ENCODE measurements at places on chromosomes 11 and 22.

DNA sequence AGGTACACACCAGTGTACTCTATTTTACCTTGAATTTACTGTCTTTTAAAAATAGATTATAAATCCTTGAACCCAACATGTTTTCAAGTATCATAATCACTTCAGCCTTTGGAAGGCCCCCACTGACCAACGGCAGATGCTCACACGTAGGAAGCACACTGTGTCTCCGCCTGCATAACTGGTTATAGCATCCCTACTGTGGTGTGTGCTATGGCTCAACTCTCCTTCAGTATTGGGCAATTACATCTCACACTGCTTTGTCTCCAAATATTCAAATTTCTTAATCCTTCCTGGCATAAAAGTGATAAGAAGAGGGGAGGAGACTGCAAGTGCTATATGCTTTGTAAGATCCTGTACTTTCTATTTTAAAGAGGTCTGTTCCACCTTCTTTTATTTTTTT is 165.7 kb downstream of the CADM1 start:
- DNase-seq = no peak

- DNase-seq = no peak
Measured at GRCh38 chr11:6746626-6747025, 25.1 kb downstream of the OR2AG2 start.

DNA sequence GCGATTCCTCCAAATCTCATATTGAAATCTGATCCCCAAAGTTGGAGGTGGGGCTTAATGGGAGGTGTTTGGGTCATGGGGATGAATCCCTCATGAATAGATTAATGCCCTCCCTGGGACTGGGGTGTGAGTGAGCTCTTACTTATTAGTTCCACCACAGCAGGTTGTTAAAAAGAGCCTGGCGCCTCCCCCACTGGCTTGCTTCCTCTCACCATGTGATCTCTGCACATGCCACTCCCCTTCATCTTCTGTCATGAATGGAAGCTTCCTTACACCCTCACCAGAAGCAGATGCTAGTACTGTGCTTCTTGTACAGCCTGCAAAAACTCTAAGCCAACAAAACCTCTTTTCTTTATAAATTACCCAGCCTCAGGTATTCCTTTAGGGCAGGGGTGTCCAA is 8.8 kb downstream of the RRAS2 start:
- no peak for DNase-seq

DNA sequence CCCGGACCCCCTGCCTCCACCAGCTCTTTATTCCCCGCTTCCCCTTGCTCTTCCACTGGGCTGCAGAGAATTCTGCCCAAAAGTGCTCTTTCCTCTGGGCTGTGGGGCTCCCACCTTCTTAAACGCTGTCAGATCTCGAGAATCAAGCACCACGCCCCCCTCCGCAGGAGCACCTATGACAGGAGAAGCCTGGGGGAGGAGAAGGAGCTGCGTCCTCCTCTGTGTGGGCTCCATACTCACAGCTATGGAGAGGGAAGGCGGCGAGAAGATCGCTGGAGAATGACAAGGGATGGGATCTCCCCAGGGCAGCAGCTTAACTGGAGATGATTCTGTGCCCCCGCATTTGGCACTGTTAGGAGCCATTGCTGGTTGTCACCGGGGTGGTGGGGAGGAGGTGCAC is 19.7 kb downstream of the SHISAL1 start:
- no peak for DNase-seq

- DNase-seq = peak; percentile 76
Measured at GRCh38 chr22:43275545-43276317, 67.4 kb downstream of the SCUBE1 start.

DNA sequence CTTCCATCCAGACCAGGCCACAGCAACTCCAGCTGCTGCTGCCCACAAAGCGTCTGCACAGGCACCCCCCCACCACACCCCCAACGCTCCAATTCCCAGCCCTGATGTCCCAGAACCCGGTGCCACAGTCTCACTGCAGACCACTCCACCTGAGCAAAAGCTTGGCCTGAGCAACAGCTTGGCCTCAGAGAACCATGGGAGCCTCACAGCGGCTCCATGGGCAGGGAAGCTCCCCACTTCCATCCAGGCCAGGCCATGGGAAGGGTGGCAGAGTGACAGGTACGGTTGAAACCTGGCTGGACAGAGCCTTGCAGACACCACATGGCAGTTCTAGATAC is 13.2 kb downstream of the PLXNB2 start:
- no peak for DNase-seq

DNA sequence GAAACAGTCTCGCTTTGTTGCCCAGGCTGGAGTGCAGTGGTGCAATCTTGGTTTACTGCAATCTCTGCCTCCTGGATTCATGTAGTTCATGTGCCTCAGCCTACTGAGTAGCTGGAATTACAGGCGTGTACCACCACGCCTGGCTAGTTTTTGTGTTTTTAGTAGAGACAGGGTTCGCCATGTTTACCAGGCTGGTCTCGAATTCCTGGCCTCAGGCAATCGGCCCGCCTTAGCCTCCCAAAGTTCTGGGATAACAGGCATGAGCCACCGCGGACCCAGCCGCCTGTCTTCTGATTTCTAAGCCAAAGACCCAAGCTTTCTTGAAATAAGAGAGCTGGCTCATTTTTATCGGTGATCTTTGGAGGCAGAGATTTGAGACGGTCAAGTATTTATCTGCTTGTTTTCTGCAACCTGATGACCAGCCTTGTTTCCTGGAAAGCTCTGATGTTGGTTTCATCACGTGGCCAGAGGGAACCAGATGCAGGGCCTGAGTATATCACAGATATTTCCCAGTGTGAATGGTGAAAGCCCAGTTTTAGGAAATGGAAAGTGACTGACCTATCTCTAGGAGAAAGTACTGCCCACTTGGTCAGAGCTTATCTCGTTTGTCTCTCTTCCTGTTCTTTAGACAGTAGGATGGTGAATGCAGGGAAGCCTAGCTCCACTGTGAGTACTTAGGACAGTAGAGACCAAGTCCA is 5.7 kb upstream of the SIDT2 start:
- DNase-seq = no peak

DNA sequence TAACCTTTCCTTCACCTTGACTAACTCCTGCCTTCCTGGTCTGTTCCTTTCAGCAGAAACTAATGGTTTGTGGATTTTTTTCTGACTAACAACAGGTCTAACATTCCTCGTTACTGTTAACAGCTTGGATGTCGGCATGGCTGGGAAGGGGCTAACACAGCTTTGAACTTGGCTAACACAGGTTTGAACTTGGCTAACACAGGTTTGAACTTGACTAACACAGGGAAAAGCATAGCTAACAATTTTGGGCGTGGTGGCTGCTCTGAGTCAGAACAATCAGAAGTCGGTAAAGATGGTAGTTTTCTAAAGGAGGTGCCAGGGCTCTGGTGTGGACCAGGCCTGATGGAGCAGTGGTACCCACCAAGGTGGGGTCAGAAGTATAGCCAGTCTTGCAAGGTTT is 16.1 kb downstream of the MIAT start:
- peak; percentile 25 for DNase-seq

GRCh38 chr11:47137476-47137875 is 39.2 kb downstream of the ARFGAP2 start:
- no peak for DNase-seq

- no peak for DNase-seq
Measured at GRCh38 chr11:74773476-74773875, 24.8 kb downstream of the RNF169 start.

DNA sequence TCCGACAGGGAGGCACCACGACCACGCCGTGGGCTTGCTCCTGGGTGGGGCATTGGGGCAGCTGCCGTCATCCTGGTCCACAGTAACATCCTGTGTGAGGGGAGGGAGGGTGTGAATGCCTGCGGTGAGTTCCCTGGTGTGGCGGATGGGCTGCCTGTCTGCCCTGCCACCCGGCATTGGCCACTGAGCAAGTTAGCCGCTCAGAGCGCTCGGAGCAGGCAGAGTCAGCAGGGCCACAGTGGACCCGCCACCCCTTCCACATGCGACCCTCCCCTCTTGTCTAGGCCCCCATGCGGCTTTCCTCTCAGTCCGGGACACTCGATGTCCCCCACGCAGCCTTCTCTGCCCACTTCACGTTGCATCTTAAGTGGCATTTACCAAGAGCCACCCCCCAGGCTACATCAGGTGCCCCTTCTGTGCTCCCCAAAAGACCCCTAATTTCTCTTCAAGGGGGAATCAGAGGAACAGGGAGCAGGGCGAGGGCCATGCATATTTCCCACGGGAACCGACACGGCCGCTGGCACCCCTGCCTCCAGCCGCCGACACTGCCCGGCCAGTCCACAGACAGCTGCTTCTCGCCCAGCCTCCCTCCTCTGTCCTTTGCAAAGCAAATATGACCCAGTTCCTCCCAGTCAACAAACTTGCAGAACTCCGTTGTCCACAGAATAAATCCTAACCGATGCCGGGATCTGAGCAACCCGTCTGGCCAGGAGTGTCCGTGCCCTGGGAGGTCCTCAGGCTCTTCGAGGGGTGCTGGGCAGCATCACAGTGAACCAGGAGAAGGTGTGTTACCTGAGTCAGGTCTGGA is 1482.1 kb downstream of the TBC1D22A start:
- DNase-seq = no peak

DNA sequence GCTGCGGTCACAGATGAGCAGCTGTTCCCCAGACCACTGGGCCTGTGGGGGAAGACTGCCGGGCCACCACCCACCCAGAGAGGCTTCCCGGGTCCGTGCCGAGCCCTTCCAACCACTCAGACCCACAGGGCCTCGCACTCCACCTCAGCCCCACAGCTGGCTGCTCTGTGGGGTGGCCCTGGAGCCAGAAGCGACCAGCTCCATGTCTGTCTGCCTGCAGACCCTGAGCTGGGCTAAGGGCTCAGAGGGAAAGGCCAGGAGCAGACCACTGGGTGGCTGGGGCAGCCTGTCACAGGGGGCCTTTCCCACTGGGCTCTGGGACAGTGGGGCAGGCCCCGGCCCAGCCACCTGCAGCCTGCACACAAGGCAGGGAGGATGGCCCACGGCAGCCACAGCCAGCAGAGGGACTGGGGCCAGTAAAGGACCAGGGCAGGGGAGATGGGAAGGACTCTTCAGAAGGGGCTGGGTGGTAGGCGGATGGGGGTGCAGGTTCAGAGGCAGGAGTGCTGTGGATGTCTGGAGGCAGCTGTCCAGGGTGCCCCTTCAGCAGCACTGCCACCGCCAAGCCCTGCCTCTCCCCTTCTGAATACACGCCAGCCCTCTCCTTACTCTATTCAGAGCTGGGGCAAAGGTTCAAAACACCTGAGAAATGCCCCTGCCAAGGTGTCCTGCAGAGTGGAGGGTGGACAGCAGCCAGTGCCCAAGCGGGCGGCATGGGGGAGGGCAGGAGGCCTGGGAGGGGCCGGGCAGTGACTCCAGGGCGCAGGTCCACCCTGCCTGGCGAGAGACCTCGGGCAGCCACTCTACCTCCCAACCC is 32.2 kb downstream of the GNB1L start:
- no peak for DNase-seq

DNA sequence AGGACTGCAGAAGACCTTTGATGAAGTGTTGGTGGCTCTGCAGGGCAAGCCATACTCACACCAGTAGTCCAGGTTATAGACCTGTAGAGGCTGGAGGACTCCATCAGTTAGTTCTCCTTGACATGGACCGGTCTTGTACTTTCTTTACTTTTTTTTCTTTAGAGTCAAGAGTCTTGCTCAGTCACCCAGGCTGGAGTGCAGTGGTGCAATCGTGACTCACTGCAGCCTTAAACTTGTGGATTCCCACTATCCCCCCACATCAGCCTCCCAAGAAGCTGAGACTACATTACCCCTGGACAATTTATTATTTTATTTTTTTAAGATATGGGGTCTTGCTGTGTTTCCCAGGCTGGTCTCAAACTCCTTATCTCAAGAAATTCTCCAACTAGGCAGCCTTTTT is 49.6 kb upstream of the E2F8 start:
- no peak for DNase-seq

DNA sequence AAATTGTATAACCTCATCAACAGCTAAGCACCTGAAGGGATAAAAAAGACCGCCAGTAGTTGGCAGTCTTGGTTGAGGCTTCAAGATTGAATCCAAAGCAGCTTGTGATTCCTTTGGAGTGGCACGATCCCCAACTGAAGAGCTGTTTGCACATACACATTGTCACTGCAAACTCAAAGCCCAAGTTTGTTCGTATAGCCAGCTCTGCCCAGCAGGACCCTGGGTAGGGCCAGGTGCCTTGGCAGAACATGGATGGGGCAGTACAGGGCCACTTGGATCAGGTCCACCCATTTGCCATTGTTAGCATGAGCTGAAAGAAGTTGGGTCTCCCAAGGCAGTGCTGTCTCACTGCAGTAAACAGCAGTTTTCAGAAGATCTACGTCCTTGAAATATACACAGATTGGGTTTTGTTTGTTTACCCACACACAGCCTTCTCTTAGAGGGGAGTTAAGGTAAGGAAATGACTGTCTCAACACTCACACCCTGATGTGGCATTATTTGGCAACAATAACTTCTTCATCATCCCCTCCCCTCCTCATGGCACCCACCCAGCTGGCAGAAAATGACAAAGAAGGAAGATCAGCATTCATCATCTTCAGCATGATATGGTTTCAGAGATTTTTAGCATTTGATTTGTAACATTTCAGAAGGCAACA is 132.9 kb downstream of the COMMD9 start:
- DNase-seq = no peak

GRCh38 chr11:60672255-60672654 is 27.2 kb upstream of the MS4A8 start:
- no peak for DNase-seq

DNA sequence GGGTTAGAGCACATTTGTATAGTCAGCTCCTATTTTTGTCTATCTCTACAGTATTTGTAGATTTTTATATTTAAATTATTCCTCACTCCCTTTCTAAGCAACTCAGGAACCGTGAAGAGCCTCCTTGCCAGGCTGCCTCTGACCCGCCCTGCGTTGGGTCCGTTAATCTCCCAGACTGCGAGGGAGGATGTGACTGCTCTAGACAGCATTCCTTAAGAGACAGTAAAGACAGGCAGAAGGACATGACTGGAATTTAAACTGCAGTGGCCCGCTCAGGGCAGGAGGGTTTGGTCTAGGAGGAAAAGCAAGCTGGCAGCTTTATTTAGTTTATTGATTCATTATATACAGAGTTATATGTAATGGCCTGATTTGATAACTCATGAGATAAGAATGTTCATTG is 413.7 kb downstream of the TMEM135 start:
- DNase-seq = no peak

DNA sequence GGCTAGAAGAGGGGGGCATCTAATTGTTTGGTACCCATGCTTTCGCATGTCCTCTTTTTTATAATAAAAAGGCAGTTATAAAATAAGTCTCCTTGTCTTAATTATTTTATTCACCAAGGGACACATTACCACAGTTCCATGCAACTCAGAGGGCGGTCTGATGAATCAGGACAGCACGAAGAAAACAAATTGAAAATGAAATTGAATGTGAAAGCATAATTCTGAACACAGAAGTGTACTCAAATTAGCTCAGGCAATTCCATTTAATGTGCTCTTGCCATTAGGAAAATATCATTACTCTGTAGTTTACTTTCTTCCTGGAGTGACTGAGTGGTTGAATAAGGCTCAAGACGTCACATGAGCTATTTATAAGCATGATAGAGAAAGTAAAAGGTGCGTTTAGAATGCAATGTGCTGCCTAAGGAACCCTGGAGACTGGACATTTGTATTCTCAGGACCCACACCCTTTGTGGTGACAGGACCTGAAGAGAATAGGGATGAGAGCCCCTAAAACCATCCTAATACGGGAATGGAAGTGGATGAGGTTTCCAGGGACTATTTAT is 59.6 kb downstream of the MTNR1B start:
- no peak for DNase-seq

All from LoVo (cell line).